GM12891 (cell line): ENCODE measurements at places on chromosomes 5 and 9.

DNA sequence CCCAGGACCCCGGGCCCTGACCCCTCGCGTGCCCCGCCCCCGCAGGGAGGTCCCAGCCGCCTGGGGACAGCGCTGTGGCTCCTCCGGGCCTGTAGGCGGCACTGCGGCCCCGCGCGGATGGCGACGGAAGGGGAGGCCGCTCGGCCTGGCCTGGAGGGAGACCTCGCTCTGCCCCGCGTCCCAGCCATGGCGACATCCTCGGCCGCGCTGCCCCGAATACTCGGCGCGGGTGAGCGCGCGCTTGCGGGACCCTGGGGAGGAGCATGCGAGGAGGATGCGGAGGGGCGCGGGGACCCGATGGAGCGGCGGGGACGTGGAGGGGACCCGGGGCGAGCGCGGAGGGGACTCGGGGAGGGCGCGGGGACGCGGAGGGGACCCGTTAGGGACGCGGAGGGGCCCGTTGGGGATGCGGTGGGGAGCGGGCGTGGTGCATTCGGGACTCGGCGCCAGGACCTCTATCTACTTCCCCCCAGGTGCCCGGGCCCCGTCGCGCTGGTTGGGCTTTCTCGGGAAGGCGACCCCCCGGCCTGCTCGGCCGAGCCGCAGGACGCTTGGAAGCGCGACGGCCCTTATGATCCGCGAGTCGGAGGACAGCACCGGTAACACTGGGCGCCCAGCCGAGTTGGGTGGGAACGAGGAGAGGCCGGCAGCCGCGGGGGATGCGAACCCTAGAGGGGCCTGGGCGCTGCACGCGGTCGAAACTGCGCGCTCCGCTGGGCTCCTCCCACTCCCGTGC is at the start of gene MRPS2:
TSS of gene MRPS2 (plus strand) at position 158 of the 736 bp plus-strand sequence. CDS start at position 187, 29 bp downstream.
- DNase-seq, result peak; percentile 97

DNA sequence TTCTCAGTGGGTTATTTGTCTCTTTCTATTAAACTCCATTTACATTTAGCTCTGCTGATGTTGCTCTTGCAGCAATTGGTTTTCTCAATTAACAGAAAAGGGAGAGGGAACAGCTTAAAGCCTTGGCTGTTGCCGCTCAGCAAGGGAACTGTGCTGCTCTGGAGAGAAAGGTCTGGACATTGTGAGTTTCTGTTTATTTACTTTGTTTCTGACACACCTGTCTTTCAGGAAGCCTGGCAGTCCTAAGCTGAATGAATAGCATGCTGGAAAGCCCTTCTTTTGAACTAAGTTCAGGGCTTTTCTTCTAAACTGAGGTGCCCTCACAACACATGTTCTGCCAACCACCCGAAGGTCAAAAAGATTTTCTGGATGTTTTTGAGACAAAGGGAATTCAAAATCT is 491.9 kb downstream of the PDE4D start:
- DNase-seq, result no peak

DNA sequence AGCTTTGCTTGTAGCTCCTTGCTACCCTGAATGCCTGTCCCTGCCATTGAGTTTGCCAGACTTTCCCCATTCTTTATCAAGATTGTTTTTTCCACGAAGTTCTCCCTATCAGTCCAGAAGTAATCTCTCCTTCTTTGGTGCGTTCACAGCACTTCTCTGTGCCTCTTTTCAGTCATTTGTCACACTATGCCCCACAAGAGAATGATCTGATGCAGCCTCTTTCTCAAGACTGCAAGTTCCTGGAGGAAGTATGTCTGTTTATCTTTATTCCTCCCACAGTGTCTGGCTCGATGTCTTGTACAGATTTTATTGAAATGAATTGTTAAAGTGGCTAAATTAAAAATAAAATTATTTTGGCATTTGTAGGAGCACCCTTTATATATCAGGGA is 99.3 kb downstream of the CCDC192 start:
- no peak for DNase-seq

GRCh38 chr5:11777096-11777495 is 127.2 kb downstream of the CTNND2 start:
- DNase-seq, result no peak

DNA sequence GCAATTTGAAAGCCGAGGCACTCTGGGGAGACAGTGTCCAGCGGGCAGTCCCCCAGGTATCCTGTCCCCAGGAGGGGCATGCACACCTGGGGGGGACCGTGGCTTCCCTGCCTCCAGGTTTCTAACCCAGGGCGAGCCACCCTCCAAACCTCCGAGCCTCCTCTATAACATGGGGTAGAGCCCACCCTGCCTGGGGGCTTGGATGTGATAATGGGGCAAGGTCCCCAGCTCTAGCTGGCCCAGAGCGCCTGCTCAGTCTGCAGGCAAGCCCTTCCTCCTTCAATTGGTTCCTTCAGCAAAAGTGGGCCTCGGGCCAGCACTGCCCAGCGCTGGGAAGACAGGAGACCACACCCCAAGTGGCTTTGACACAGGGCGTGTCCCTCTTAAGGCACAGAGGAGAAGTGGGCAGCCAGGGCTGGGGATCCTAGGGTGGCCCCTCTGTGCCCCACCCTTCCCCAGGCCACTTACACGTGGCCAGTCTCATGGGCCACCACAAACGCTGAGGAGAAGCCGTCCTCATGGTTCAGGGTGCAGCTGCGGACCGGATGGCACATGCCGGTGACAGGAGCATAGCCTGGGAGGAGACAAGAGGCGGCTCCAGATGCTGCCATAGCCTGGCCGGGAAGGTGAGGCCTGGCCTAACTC is 94.3 kb downstream of the ZNF354C start:
- DNase-seq, result no peak

DNA sequence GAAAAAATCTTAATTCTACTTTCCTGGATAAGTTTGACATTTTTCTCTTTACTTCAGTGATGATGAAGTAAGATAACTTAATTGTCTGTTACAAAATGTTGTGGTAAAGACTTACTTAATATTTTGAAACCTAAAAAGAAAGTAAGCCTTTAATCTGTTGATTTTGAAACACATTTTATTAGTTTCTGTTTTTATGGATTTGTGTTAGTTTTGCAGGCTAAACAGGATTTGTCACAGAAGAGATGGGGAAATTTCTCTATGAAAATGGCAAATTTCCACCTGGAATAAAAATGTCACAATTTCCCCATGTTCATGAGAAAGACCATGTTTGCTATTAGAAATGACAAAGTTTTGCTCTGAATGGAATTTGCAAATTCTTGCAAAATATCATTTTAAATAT is 237.1 kb downstream of the RFX3 start:
- DNase-seq, result no peak

DNA sequence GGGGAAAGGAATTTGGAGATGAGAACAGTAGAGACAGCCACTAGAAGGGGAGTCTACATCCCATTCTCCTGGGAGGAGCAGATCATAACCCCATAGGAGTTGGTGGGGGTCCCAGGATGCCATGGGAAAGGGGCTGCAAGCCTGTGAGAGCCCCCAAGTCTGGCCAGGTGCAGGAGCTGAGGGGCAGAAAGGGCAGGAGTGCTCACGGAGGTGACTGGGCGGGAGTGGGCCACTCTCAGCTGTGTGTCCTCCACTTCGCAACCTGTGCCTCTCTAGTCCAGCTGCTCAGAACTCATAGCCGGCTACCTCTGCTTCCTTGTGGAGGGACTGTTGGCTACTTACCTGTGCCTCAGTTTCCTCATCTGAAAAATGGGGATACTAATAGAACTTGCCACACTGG is 263.9 kb downstream of the FSTL4 start:
- DNase-seq, result no peak

DNA sequence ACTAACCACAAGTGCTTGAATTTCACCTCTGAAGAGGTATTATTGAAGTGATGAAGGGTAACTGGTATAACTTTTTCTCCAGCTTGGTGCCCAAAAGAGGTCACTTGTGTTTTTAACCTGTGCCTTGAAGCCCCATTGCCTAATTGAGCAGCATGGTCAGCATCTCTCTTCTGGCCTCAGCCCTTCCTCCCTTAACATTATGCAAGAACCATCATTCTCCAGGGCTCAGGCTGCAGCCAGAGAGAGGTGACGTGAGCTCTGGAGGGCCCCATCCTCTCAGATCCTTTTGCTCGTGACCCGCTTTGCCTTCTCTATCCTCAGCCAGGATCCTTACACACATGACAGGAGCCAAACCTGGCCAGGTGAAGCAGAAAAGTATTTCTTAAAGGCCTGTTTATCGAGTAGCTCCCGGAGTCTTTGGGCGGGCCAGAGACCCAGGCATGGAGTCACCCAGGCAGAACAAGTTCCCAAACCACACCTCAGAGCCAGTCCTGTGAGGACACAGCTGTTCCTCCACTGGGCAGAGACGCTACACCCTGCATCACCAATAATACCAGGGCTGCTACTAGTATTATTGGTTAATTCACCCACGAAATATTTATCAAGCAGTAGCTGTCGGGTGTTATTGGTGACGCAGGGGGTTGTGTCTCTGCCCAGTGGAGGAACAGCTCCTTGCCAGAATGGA is 29.6 kb upstream of the BOD1 start:
- DNase-seq, result no peak

GRCh38 chr5:166032601-166033000 is 2258.8 kb upstream of the WWC1 start:
- DNase-seq, result no peak

GRCh38 chr9:136409557-136410455 is 608 bp downstream of the ENTR1 start:
- peak; percentile 56 for DNase-seq

DNA sequence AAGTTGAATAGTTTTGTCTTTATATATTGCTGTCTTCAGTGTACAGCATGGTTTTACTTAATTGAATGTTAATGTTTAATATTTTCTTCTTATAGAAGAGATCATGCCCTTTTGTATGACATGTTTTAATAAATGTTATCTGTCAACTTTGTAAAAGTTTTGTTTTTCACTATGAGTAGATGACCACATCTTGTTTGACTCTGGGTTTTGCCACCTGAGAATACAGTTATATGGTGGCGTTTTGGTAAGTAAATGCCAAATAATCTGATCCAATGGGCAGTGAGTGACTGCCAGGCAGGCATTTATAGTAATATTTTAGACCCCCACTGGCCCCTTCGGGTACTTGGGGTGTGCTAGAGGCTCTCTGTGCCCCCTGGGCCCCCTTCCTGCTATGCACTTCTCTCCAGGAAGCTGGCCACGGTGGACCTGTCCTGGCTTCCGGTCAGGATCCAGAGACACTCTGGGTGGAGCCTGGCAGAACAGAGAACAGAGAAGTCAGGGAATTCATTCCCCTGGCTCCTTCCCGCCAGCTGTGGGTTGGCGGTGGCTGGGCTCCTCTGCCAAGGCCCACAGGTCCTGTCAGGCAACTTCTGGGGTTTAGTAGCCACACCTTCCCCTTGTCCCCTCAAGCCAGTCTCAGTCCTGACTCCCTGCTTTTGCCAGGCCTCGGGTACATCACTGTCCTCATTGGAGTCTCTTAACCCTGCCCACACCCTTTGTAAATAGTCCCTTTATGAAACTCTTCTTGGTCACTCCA is 22.2 kb upstream of the ZBTB34 start:
- no peak for DNase-seq

GRCh38 chr9:117718085-117718484 is 13.9 kb downstream of the TLR4 start:
- no peak for DNase-seq

DNA sequence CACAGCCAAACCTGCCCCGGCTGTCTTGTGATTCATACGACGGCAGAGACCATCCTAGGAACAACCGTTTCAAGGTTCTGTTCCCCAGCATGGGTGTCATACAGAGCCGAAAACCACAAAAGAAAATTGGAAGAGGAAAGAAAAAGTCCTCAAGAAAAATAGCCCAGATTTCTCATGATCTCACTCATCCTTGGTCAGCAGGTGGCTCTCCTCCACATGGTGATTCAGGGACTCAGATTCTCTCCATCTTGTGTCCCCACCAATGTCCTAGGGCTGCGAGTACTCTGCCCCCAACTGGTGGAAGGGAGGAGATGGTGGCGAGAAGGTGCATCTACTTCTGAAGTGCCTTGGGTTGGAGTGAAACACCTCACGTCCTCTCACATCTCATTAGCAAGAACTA is 25.6 kb downstream of the PDZD2 start:
- peak; percentile 18 for DNase-seq

- no peak for DNase-seq
Measured at GRCh38 chr9:91654527-91654926, 230.9 kb upstream of the NFIL3 start.

DNA sequence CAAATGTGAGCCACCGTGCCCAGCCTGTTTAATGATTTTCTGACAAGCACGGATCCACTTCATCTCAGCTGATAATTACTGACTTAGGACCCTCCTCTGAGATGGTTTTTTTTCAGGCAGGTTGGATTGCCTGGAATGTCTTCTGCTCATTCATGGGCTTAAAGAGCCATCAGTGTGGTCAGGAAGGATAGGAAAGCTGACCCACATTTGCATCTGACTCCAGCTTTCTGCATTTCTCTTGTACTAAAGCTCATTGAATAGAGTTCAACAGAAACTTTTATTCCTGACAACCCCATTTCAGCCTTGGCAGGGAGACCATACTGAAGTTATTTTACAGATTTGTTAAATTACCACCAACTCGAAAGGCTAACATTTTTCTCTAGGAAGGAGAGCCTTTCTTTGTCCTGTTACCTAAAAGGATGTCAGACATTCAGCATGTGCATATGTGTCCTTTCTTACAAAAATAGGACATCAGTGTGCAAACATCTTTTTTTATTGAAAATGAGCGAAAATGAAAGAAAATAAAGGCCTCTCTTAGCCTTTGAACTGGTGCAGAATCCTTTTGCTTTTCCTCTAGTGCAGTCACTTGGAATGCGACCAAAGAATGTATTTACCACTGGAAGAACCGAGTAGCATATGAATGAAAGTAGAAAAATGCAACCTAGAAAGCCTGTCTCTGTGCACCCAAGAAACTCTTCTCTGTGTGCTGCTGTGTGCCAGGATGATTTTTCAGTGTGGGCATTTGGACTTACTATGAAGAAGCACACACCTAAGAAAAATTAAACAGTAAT is 26.6 kb downstream of the ADCY2 start:
- no peak for DNase-seq

- DNase-seq, result no peak
Measured at GRCh38 chr5:88686726-88687125, 196.3 kb downstream of the MEF2C start.

- DNase-seq, result no peak
Measured at GRCh38 chr9:105064248-105065097, 136.5 kb upstream of the ABCA1 start.

DNA sequence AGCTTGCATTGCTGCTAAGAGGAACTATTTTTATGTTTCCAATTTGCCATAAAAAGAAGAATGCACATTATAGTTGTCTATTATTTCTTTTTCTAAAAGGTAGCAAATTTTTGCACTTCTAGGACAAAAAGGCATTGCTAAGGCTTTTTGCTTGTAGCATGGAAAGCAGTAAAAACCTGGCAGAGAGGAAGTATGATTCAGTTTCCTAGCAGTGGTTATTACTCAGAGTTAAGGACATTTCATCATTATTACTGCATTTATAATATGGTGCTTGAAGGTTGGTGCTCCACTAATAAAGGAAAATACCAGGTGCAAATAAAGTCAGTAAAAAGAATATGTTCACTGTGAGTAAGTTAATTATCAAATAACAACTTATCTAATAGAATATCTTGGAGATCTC is 179.8 kb upstream of the PLPPR1 start:
- DNase-seq, result no peak

- no peak for DNase-seq
Measured at GRCh38 chr5:129018837-129019236, 53.5 kb downstream of the SLC27A6 start.

- DNase-seq, result no peak
Measured at GRCh38 chr5:105751908-105752307, 1918.8 kb downstream of the EFNA5 start.
